ENCODE measurements at places on chromosomes 1 and 21.
A peak's percentile ranks its signal among the peaks of the same experiment; 100 is the strongest.

DNA sequence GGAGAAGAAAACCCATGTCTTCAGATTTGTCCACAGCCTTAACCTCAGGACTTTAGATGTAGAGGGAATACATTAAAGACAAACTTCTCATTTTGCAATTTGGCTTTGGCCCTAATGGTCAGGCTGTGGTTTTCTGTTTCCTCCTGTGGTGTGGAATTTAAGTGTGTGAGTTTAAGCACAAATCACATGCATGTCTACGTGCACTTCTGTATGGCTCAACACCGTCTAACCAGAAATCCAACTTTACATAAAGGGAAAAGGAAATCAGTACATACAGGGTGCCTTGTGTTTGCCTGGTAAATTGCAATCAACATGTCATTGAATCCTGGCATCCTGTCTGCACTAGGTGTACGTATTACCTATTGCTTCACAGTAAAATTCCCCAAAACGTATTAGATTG is 1.2 kb upstream of the ZNF124 start:
- DNase-seq: no peak

- no peak for DNase-seq
These were observed 37.7 kb upstream of the TMEM125 start for GRCh38 chr1:43232074-43232473.

GRCh38 chr1:168827557-168827956 is 98.6 kb upstream of the DPT start:
- DNase-seq: no peak

GRCh38 chr1:176604461-176604860 is 141.5 kb downstream of the PAPPA2 start:
- no peak for DNase-seq

- no peak for DNase-seq
These were observed 30.0 kb upstream of the IRF2BP2 start for GRCh38 chr1:234639961-234640360.

DNA sequence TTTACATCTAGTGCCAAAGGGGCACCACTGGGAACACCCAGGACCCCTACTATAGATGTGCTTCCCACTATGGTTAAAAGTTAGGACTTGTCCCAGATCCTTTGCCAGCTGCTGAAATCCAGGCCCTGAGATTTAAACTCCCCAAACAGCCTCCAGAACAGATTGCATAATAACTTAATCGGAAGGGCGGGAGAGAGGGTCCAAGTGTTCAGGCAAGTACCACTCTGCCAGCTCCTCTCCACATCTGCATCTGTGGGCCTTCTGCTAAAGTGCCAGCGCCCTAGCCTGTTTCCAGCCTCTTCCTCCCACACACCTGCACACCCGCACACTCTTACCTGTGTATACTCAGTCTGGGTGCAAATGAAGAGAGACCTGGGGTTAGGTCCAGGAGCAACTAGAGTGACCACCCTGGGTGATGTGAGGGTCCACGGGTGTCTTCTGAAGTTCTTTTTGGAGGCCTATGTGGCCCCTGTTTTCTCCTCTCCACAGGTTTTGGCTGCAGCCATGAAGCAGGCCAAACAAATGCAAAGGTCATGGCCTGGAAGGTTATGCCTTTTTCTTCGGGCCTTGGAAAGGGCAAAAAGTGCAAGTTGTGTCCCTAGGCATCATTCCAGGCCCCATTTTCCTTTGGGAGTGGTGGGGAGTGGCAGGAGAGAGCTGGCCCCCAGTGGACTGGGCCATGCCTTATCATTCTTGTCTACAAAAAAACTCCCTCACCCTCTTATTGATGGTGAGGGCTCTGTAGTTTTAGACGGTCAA is 29.3 kb downstream of the KIRREL1 start:
- DNase-seq: no peak

DNA sequence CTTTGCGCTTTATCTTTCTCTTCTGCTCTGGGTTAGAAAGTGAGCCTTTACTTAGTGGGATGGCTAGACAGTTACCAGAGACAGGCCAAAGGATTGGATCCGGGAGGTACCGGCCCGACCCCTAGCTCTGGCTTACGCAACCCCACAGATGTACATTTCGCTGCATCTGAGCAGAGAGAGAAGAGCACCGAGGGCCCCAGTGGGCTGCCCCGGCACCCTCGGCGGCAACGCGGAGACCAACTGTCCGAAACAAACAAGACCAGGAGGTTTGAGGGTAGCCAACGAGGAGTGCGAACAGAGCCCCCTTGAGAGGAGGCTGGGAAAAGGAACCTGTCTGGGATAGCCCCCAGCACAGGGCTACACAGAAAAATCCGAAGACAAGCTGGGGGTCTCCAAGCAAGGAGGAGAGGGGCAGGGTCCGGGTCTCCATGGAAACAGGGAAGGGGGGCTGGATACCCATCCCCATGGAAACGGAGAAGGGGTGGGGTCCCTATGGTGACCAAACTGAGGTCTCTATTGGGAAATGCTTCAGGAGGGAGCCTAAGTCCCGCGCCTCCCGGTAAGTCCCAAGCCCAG is 373 bp downstream of the MTF1 start:
- DNase-seq: no peak

- no peak for DNase-seq
These were observed 28.5 kb downstream of the SLC9A1 start for GRCh38 chr1:27126391-27126790.

GRCh38 chr1:106722466-106722865 is 334.0 kb upstream of the PRMT6 start:
- no peak for DNase-seq

GRCh38 chr1:244863491-244864252 is 671 bp downstream of the HNRNPU start:
- DNase-seq: peak; percentile 81

GRCh38 chr1:118960567-118961136 is 27.5 kb downstream of the TBX15 start:
- no peak for DNase-seq

DNA sequence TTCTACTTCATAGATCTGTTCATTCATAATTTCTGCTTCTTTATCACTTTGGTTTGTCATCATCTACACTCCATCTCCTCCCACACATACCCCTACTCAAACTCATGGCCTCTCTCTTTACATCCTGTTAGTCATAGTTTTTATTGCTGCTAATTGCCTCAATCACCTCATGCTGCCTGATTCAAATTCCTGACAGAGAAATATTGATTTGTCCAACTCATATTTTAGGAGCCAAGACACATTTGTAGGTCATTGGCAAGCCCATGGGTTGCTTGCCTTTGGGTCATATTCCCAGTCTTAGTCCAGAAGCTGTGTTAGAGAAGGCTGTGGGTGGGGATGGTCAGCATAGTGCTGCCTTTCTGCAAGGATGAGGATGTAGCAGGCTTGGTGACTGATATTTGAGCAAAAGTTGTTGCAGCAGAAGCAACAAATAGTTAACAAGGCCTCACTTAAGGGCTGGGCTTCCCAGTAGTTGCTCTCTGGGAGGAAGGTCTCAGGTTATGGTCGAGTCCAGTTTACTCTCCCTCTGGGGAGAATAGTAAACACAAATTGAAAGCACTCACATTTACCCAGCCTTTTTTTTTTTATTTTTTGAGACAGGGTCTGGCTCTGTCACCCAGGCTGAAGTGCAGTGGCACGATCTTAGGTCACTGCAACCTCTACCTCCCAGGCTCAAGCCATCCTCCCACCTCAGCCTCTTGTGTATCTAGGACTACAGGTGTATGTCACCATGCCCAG is 22.4 kb upstream of the EPS15 start:
- no peak for DNase-seq

DNA sequence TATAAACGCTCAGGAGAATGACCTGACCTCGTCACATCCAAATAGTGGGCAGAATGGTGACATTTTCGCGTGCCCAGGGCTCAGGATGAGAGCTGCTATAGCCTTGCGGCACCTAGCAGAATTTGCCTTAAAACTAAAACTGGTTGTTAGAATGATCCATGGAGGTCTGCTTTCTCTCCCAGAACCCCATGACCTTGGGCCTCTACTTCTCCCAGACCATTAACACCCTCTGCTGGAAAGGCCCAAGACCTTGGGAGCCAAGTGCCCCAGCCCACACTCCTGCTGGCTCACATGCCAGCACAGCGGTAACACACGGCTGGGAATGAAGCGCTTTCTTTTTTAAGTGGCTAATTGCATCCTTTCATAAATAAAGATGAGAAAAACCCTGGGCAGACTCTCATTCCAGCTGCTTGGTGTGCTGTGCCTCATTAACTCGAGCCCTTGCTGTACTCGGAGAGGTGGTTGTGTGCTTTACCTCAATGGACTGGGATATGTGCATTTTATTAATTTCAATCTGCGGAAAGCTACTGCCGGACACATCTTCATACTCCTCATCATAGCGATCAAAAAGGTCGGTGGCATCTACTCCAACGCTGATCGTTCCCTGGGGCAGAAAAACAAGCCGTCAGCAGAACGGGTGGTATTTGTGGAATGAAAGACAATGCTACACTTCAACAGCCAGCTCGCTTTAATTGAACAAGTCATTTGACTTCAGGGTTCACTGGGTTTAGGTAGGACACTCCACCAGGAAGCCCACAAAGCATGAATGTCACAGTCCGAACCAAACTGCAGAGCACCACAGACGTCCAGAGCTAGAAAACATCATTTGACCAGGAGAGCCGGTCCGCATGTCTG is 29.0 kb downstream of the THAP3 start:
- no peak for DNase-seq

GRCh38 chr21:24514081-24514733 is 1093.1 kb downstream of the MRPL39 start:
- no peak for DNase-seq

DNA sequence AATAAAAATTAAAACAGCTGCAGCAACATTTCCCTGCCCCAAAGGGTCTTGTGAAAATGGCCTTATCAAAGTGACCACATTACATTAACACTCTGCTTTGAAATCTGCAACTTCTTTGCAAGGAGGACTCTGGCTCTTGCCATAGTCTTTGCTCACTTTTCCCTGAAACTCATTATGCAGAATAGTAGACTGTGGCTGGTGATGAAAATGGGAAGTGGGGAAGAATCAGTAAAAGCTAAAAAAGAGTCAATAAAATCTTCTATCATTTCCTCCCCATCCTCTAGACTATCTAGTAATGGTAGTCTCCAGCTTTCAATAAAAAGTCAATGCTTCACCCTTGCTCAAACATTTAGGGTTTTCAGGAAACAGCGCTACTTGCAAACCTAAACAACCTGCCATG is 18.6 kb upstream of the NUP133 start:
- DNase-seq: no peak

GRCh38 chr1:45004281-45004920 is 6.7 kb downstream of the HECTD3 start:
- peak; percentile 36 for DNase-seq

DNA sequence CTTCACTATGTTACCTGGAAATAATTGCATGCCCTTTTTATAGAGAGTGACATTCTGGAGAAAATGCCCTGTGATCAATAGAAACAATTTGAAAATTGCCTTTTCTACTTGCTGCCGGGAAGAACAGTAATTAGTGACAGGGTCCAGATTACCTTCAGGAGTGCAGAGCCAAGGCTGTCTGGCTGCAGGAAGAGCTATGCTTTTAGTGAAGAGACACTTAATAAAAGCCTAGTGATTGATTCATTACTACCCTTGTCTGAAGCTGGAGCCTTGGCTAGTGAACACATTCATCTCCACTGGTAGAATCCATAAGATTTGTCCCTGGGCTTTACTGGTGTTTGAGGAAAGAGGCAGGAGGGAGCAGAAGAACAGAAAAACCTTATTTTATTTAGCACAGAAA is 12.9 kb upstream of the DNASE2B start:
- DNase-seq: no peak

GRCh38 chr1:217526636-217527035 is 104.3 kb downstream of the GPATCH2 start:
- DNase-seq: no peak

GRCh38 chr1:61392409-61393242 is 310.3 kb downstream of the NFIA start:
- DNase-seq: no peak

DNA sequence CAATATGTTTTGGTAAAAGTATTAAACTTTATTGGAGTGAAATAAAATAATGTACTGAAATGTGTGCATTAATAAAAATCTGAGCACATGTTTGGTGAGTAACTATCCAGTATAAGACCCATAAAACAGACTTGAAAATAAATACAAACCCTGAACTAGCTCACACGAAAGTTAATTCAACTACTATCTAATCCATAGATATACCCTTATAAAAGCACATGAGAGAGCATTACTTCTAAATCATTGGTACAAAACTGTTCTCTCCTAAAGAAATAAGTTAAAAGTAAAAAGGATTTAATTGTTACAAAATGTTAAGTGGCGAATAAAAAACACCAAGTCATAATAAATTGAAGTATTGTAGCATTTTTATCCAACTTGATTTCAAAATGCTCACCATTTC is 295.6 kb downstream of the PTPRC start:
- no peak for DNase-seq

- DNase-seq: no peak
These were observed 568.8 kb downstream of the LMO4 start for GRCh38 chr1:87897481-87897880.

GRCh38 chr1:215526147-215526845 is 40.8 kb upstream of the KCTD3 start:
- no peak for DNase-seq

DNA sequence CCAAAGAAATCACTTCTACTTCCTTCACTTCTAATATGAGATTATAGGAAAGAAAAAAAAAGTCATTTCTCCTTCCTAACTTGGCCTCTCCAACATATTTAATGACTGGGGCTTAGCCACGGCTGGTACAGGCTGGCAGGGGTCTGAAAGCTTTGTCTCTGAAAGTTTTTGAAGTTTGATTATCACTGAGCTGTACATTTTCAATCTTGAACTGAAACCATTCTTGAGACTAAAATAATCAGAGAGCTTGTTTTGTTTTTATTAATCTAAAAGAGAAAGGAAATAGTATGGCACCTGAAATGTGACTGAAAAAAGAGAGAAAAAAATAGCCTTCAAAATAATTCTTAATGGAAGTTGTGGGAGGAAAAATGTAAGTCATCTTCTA is 3.8 kb upstream of the KRTAP19-8 start:
- no peak for DNase-seq

DNA sequence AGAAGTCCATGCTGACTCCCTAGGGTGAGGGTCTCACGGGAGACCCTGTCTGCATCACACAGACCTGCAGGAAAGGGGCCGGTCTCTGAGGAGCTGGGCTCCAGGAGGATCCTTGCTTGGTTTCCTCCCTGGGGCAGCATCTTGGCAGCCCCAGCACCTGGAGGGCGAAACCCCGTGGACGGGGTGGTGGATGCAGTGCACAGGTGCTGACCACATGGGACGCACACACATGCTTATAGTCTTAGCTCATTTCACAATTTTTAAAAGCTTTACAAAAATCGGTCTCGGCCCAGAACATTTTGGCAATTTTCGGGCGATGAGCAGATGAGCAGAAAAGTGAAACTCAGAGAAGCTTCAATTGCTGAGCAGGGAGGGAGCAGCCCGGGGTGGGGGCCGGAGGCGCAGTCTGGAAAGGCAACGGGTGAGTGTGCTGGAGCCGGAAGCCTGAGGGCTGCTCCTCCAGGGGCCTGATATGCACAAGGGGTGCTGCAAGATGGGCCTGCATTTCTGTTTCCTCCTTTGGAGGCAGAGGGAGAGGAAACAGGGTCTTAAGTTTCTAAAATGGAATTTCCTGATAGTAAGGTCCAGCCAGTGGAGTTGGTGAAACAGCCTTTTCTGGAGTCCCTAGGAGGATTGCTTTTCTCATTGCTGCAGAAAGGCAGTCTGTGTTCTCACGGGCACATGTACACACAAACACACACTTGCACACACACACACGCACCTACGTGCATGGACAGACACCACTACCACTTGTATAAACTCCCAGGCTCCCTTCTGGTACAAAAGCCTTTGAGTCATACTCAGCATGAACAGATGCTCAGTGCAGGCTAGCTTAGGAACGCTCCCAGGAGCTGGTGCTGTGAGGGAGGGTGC is 60.6 kb downstream of the SCCPDH start:
- DNase-seq: no peak

All from upper lobe of right lung (tissue), 1 donor.